ENCODE measurements at places on chromosomes 13 and 19. TPM values are rescaled to one million over a fixed set of nuclear protein-coding genes. Genes with fewer than 3 reads are reported as not detected.

- DNase-seq = no peak
- H3K27ac ChIP-seq = peak overlapping the region; percentile 93
- H3K4me3 ChIP-seq = peak overlapping the region; percentile 44
Observed at GRCh38 chr19:45716359-45717130, 14.2 kb downstream of the FBXO46 start.

GRCh38 chr19:55678121-55678671 is 3.2 kb downstream of the EPN1 start:
- peaks cover 47% of the 10 kb centered on the region for H3K4me1 ChIP-seq
- peaks cover 13% of the 10 kb centered on the region for H3K36me3 ChIP-seq
- H3K27ac ChIP-seq = no peak overlapping the region
- H3K27me3 ChIP-seq = no peaks in the 10 kb centered on the region

- no peaks in the 10 kb centered on the region for H3K27me3 ChIP-seq
- H3K4me3 ChIP-seq = no peak overlapping the region
- no peaks in the 10 kb centered on the region for H3K36me3 ChIP-seq
- no peak for DNase-seq
Observed at GRCh38 chr19:14655726-14656125, 18.9 kb downstream of the ADGRE3 start.

- no peaks in the 10 kb centered on the region for H3K36me3 ChIP-seq
- H3K27ac ChIP-seq = no peak overlapping the region
- H3K27me3 ChIP-seq = no peaks in the 10 kb centered on the region
- peaks cover 5% of the 10 kb centered on the region for H3K4me1 ChIP-seq
- DNase-seq = no peak
Observed at GRCh38 chr13:112131081-112131712, 64.2 kb downstream of the SOX1 start.

TEX29 gene
- total RNA-seq = not detected

All from upper lobe of left lung (tissue), 6 donors.